Activated CD4-positive, alpha-beta memory T cell treated with anti-CD3 and anti-CD28 coated beads for 36 hours (primary cell): ENCODE measurements at places on chromosomes 5 and 9. TPM values are rescaled to one million over a fixed set of nuclear protein-coding genes. Genes with fewer than 3 reads are reported as not detected.

LIFR gene
- total RNA-seq = 0.14 TPM

NSG2 gene
- not detected for total RNA-seq

SGCD gene
- not detected for total RNA-seq

ADAM19 gene
- 107 TPM for total RNA-seq

LCP2 gene
- 212 TPM for total RNA-seq

GBGT1 gene
- total RNA-seq = 3.2 TPM

MUSK gene
- not detected for total RNA-seq

NRG2 gene
- not detected for total RNA-seq

OBP2A gene
- not detected for total RNA-seq

PCA3 gene
- not detected for total RNA-seq

CCL28 gene
- total RNA-seq = 7.6 TPM

PCDHB12 gene
- not detected for total RNA-seq

PKD2L2 gene
- not detected for total RNA-seq

PLGRKT gene
- 52.9 TPM for total RNA-seq

TRAF1 gene
- total RNA-seq = 124 TPM

KIF2A gene
- total RNA-seq = 209 TPM

FOXD4 gene
- not detected for total RNA-seq

DCAF10 gene
- total RNA-seq = 17.2 TPM

KCNIP1 gene
- not detected for total RNA-seq

DBH gene
- total RNA-seq = not detected

TAS2R1 gene
- total RNA-seq = not detected

PCDHGB5 gene
- 0.12 TPM for total RNA-seq

DMRT3 gene
- not detected for total RNA-seq

KCNT1 gene
- total RNA-seq = not detected

SPINK6 gene
- total RNA-seq = not detected

HTR1A gene
- total RNA-seq = not detected

FCN2 gene
- total RNA-seq = not detected

CCDC112 gene
- 1.7 TPM for total RNA-seq

PCDHGB2 gene
- 0.10 TPM for total RNA-seq

LECT2 gene
- total RNA-seq = not detected

FOXD4L4 gene
- not detected for total RNA-seq

IFNA13 gene
- not detected for total RNA-seq
